ENCODE measurements at places on chromosomes 11 and 22.
A peak's percentile ranks its signal among the peaks of the same experiment; 100 is the strongest.

DNA sequence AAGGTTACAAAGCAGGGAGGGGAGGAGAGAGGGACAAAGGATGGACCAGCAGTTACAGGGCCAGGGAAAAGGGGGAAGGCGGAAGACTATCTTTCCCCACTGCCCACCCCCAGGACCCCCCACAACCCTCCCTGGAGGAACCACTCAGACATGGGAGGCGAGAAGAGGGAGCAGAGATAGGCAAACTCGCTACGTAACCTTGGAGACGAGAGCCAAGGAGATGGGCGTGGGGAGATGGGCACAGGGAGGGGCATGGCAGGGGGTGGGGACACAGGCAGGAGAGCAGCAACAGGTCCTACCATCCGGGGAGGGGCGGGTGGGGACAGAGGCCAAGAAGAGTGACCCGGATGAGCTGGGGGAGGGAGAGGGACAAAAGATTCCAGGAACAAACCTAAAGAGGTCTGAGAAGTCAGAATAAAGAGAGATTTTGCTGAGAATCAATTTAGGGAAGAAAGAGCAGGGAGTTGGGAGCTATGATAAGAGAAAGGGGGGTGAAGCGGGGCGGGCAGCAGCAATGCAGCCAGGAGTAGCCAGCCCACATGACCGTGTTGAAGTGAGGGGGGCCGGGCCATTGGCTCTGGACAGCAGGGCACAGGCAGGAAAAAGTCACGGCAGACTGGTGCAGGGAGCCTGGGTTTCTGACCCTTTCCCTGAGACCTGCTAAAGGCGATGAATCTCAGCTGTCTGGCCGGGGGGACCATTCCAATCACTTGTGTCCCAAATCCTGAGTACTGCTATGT lies 128.4 kb downstream of the BUD13 start:
- no peak for DNase-seq

DNA sequence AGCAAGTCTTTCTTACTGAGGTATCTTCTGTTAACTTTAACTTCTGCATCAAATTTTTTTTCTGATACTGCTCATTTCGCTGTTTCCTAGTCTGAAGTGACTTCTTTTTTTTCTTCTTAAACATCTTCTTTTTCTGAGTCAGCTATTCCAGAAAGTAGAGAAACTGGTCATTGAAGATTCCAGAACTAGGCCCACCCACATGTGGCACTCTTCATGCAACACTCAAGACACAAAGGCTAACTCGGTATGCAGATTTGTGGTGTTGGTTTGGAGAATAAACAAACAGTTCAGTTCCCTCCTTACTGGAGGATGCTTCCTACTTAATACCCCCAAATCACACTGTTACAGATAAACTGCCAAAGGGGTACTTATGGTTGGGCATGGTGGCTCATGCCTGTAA lies 25.2 kb upstream of the MTCH2 start:
- DNase-seq: no peak

DNA sequence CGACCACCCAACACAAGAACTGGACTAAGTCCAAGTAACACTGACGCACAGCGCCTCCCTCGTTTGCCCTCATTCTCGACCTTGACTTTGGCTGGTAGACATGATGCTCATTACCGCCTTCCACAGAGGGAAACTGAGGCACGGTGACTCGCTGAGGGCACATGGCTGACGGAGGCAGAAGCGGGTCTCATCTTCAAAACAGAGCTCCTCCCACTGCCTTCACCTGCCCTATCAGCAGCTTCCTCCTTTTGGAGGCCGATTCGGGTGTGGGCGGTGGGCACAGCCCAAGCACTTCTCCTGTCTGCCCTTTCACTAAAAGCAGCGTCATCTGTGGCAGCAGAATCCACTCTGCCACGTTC lies 2.0 kb upstream of the KMT5B start:
- DNase-seq: peak; percentile 55

GRCh38 chr11:19594326-19594725 lies 118.3 kb upstream of the NAV2 start:
- DNase-seq: no peak

DNA sequence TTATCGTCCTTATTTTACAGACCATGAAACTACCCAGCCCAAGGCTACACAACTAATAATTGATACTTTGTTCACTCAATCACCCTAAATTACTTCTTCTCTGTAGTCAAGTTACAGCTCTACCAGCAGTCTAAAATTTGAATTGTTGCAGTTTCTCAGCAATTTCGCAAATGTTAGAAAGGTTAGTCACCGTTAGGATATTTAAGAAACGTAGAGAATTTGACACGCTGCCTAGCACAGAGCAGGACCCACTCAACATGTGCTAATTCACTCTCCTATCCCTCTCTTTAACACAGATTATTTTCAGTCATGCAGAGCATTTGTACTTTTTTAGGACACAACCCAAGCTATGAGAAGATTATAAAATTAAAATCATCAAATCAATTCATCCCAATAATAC lies 771.1 kb upstream of the LUZP2 start:
- no peak for DNase-seq

- no peak for DNase-seq
These were observed 17.8 kb upstream of the GRIA4 start for GRCh38 chr11:105592035-105592434.

GRCh38 chr22:41732096-41732772 lies 32.9 kb downstream of the MEI1 start:
- DNase-seq: no peak

- DNase-seq: no peak
These were observed 148.7 kb upstream of the B3GAT1 start for GRCh38 chr11:134560566-134561330.

DNA sequence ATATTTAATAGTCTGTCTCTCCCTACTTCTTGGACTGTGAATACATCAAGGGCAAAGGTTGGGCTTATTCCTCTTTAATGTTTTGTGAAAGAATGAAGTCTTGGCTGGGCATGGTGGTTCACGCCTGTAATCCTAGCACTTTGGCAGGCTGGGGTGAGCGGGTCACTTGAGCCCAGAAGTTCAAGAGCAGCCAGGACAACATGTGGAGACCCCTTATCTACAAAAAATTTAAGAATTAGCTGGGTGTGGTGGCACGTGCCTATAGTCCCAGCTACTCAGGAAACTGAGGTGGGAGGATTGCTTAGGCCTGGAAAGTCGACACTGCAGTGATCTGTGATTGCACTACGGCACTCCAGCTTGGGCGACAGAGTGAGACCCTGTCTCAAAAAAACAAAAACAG lies 20.2 kb downstream of the RNF121 start:
- no peak for DNase-seq

DNA sequence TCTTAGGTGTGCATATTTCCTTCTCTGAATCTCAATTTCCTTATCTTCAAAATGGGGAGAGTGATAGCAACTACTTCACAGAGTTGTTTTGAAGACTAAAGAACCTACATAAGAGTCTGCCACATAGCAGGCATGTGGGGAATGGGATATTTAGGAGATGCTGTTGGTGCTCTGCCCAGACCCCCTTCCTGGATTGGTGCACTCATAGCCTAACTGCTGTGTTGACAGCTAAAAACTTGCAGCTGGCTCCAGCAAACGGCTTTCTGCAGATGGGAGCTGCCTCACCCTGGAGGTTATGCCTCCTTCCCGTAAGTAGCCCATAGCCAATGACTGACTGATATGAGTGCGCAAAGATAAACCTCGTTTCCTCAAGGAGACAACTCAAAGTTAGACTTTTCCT lies 106.1 kb downstream of the CD44 start:
- no peak for DNase-seq

DNA sequence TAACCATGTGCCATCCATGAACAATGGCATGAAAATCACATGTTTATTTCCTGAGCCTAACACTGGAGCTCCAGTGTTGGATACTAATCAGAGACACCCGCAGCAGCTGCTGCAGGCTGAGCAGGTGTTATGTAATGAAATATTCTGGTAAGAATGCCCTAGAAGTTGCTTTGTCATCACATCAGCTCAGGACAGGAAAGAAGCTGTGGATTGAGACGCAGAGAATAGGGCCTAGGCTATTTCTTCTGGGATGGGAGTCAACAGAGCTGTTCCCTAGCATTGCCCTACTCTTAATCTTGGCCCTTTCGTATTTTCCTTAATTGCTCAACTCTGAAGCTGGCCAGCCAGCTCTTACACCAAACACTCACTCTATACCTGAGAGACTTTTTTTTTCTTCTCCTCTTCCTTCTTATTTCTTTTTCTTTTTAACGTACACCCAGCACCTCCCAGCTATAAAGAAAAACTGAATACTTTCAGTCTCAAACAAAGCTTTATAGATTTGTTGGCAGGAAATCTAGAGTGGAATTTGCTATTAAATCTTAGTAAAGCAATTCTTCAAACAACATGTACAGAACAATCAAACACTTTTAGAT lies 31.9 kb downstream of the RASSF10 start:
- DNase-seq: no peak
